ENCODE measurements at places on chromosomes 1 and 21.

- DNase-seq, result no peak
Observed at GRCh38 chr1:87170931-87171598, 157.6 kb upstream of the LMO4 start.

- DNase-seq, result no peak
Observed at GRCh38 chr1:29579821-29580425, 343.6 kb downstream of the PTPRU start.

DNA sequence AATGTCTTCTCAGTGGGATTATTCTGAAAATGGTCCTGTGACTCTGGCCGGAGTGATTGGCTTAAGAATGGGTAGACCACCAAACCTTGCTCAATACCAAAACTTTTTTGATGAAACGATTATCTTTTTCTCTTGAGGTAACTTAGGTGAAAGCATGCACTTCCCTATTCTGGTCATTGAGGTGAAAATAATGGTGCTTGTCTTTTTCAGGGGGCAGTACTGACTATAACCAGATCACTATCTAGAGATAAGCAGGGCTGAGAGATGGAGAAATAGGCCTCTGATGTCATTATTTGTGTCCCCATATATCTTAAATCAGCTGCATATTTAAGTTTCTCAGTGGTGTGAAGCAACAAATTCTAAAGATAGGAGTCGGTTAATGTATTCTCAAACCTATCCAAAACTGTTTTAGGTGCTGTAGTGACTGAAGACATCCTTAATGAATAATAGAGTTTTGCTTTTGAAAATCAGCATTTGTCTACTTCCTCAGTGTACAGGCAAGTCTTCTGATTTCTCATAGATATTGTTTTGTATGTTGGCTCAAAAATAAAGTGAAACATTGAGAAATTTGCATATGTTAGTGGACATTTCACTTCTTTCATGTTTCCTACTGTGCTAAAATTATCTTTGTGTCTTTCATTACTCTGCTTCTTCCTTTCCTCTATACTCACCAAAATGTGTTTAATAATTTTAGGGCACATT lies 735.3 kb upstream of the ADGRL4 start:
- no peak for DNase-seq

GRCh38 chr21:19420565-19420964 lies 1017.0 kb upstream of the TMPRSS15 start:
- DNase-seq, result no peak

GRCh38 chr1:230191079-230191804 lies 124.2 kb downstream of the GALNT2 start:
- DNase-seq, result no peak

All from activated naive CD8-positive, alpha-beta T cell treated with anti-CD3 and anti-CD28 coated beads, Interleukin-2, amount 50 U/mL, for 16 hours (primary cell).